ENCODE measurements at places on chromosomes 12 and 14. TPM values are rescaled to one million over a fixed set of nuclear protein-coding genes. Genes with fewer than 3 reads are reported as not detected.

GRCh38 chr12:8698132-8698851, 501 bp downstream of the RIMKLB start:
- peak; percentile 46 for DNase-seq

DNA sequence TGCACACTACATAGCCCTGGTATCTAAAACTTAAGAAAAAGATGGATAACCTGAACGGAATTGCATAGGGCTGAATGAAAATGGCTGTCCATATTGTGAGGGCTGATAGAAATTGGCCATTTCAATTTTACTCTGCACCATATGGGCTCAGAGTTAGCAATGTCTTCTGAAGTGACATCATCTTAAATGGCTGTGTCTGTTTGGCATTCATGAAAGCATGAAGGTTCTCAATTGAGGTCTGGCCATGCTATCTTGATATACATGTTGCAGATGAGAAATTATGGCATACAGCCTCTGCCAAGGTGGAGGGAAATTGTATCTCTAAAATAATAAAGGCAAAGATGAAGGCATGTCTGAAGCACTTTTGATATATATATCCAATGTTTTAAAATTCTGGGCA, 226.0 kb upstream of the PDE3A start:
- no peak for DNase-seq

- DNase-seq = no peak
Observed at GRCh38 chr14:100620255-100621100, 33.3 kb upstream of the BEGAIN start.

GRCh38 chr12:95182868-95183415, 34.3 kb downstream of the FGD6 start:
- DNase-seq = no peak

GRCh38 chr12:28110329-28110728, 79.9 kb upstream of the CCDC91 start:
- peak; percentile 7 for DNase-seq

GRCh38 chr12:4026517-4026916, 153.3 kb upstream of the PARP11 start:
- DNase-seq = no peak

DNA sequence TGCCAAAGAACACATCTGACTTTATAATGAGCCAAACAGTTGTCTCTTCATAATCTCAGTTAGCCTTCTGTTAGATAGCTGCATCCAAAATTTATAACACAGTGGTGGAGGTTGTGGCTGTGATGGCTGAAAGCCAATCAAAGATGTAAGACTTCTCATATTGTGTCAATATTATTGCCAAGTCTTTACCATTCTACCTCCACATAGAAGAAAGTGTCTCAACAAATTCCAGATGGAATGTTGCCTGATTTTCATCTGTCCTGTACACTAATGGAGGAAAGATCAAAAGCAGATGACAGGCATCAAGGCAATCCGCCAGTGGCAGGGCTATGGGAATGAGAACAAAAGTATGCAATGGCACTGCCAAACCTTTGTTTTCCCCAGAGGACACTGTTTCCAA, 813.1 kb upstream of the NOVA1 start:
- no peak for DNase-seq

DNA sequence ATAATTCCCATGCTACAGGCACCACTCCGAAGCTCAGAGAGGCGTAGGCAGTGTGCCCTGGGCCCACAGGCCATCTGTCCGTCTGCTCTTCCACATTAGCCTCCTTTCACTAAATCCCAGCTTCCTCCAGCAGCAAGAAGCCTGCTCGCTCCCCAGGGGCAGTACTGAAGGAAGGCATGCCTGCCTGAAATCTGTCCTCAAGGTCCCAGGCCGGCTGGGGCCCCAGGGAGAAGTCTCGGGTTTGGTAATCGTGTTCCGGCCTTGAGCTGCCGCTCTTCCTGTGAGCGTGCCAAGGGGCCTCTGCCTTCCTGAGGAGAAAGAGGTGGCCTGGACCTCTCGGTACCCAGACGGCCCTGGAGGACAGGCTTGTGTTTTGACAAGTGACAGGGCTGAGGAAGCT, 15.2 kb upstream of the DLK1 start:
- no peak for DNase-seq

DNA sequence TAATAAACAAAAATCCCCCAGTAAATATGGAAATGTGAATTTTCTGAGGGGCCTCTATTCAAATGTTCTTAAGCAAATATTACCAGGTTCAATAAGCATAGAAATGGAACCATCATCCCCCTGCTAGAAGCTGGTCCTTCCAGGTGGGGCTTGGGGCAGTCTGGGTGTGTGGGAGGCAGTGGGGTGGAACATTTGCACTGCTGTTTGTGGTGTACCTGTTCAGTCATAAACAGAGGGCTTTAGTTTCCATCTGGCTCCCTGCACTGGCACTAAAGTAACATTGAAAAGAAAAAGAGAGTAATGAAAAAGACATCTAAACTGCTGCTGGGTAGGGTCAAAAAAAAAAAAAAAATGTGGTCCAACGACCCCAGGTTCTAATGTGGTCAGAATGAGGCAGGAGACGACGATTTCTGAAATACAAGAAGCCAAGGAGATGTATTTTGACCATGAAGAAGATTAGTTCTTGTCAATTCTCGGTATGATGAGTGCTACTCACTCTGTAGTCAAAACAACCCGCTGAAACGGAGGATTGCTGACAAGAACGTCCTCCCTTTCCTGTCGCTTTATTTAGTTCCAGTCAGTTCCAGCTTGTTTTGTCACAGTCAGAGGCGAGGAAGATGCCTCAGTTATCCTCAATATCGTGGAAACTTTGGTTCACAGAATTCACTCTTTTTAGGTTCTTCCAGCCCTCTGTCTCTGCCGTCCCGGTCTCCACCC, 44.2 kb upstream of the MANSC4 start:
- no peak for DNase-seq

DNA sequence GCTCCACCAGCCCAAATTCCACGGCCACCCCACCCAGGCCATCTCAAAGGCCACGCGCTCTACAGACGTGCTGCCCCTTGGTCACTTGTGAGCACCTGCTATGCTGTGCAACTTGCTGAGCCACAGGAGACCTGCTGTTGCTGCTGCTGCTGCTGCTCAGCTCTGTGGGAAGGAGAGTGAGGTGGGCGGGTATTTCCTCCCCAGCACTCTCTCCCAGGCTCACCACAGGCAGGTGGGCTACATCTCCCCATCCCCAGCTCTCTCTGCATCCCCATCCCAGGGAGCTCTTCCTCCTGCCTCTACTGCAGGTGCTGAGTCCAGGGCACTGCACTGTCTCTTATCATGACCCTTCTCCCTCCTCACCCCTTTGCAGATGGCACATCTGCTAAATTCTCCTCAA, 306.9 kb downstream of the BCL11B start:
- no peak for DNase-seq

- DNase-seq = no peak
Observed at GRCh38 chr12:76028571-76029277, 2.9 kb downstream of the PHLDA1 start.

GRCh38 chr14:58826845-58827686, 189.3 kb downstream of the DACT1 start:
- no peak for DNase-seq

DNA sequence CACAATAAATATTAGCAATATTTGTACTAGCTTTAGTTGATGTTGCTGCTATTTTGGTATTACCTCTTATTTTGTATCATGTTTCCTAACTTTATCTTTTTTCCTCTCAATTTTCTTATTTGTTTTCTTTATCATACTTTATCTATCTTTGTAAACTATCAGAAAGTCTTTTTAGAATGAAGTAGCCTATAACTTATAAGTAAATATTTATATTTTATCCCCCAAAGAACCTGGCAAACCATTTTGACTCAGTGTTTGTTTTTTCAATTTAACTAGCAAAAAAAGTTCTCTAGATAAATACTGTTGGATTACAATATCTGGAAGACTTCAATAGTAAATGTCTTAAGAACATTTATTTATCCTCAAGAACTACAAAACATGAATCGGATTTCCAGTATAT, 135.7 kb upstream of the PDZRN4 start:
- no peak for DNase-seq

GRCh38 chr12:76895796-76896195, 17.0 kb upstream of the CSRP2 start:
- DNase-seq = no peak

- no peak for DNase-seq
Observed at GRCh38 chr14:68140076-68140741, 320.6 kb downstream of the RAD51B start.

DNA sequence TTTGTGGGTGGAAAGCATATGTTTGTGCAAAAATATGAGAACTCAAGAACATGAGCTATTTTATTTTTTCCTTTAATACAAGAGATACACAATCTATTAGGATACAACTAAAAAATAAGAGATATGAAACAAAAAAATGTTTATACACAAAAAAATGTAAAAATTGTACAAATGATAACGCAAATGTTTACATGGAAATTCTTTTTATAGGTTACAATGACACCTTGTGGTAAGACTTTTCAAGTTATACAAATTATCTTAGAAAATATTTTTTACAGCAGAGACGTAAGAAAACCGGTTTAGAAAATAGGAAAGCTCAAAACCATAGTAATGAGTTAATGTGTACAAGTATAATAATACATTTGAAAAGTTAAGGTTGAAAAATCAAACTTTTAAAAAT, 25.5 kb downstream of the CEP83 start:
- DNase-seq = peak; percentile 20

GRCh38 chr14:67140556-67140955, 48.7 kb upstream of the GARIN2 start:
- DNase-seq = no peak

- no peak for DNase-seq
Observed at GRCh38 chr12:49665384-49665783, 41.8 kb downstream of the FMNL3 start.

DNA sequence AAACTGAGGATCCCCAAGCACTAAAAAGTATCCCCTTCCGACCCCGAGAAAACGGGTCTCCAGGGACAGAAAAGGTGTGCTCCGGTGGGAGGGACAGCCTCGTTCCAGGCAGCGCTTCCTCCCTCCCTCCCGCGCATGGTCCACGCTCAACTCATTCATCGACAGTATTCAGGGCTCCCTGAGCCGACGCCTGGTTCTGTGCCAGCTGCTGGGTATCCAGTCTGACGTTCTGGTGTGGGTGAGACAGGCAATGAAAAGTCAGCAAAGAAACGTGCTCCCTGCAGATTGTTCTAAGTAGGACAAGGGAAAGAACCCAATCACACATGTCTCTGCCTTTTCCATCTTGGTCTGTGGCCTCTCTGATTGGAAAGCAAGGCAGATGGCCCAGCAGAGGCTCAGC, 19.6 kb upstream of the SMOC1 start:
- DNase-seq = no peak

- no peak for DNase-seq
Observed at GRCh38 chr12:96112733-96113132, 77.3 kb upstream of the LTA4H start.

GRCh38 chr14:102570334-102570995, 22.0 kb upstream of the RCOR1 start:
- no peak for DNase-seq

GRCh38 chr12:54378796-54379397, 5.6 kb downstream of the ZNF385A start:
- DNase-seq = no peak

DNA sequence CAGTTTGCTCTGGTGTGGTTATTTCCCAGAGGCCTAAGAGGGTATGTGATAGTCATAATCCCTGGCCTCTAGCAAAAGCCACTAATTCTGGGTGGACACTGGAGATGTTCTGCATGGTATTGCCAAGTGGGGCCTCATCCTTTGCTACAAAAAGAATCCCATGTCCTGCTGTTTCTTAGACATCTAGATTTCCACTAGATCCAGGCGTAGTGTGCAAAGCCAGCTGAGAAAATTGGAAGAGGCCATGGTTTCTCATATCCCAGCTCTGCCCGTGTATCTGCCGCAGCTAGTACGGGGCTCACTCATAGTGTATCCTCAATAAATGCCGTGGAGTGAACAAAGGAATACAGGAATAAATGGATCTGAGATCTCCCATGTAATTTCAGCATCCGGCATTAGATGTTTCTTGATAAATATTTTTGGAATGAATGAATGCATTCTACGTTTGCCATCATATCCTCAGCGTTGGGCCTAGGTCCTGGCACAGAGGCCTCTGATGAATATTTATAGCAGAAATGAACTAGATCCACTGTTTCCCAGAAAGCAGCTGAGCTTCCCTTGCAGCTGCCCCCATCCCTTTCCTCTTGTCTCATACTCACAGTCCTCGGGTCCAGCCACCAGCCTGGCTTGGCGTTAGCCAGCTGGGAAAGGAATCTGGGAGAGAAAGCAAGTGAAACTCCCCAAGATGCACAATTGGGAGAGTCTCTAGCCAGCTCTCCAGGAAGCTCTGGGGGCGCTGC, 76.3 kb upstream of the NOS1 start:
- no peak for DNase-seq

DNA sequence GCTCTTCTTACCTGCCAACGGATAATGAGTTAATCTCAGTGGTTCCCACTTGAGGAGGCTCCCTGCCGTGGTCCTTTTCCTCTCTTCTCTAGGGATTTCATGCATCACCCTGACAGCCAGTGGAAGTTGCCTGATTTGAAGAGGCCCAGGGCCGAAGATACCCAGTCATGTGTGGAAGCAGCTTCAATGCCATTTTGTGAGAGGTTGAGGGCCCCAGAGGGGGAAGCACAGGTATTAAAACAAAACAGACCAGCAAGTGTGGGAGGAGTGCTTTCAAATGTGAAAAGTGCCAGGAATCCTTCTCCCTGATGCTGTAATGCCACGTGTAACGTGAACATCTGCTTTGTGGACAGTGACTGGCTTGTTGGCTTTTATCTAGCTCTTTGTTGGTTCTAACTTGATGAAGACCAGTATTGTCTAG, 1.5 kb downstream of the TCP11L2 start:
- DNase-seq = no peak

- no peak for DNase-seq
Observed at GRCh38 chr14:76666746-76667145, 94.5 kb upstream of the VASH1 start.

The CPM gene
- polyA plus RNA-seq = 5.7 TPM

The KLHL28 gene
- polyA plus RNA-seq = 50.8 TPM

The SLC17A8 gene
- polyA plus RNA-seq = not detected

The TAS2R31 gene
- not detected for polyA plus RNA-seq

The COQ5 gene
- polyA plus RNA-seq = 40.4 TPM

The GDF11 gene
- polyA plus RNA-seq = 0.57 TPM

The RNASE4 gene
- 0.75 TPM for polyA plus RNA-seq

The KLRG1 gene
- 22.2 TPM for polyA plus RNA-seq

The ARHGAP9 gene
- polyA plus RNA-seq = 192 TPM

The ISM2 gene
- polyA plus RNA-seq = not detected

The TAS2R9 gene
- polyA plus RNA-seq = not detected

The IAPP gene
- not detected for polyA plus RNA-seq
